ENCODE measurements at places on chromosomes 7 and 10.
A peak's percentile ranks its signal among the peaks of the same experiment; 100 is the strongest.

DNA sequence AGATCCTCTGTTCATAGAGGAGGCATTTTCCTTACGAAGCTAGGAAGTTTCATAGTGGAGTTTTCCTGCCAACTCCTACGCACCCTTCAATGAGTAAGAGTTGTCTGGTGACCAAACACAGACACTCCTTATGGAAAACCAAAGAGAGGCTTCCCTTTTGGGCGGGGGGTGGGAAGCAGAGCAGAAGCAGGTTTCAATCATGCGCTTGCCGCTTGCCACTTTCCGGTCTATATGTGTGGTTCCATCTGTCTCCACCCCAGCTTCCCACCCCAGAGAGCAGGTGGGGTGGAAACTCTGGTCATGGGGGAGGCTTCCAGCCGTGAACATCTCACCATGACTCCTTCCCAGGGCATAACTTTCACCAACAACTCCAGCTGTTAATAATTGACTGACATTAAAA is 68.8 kb upstream of the GRB10 start:
- no peaks in the 10 kb centered on the region for H3K4me1 ChIP-seq
- H3K4me3 ChIP-seq, result no peak overlapping the region
- H3K27ac ChIP-seq, result no peak overlapping the region
- no peak for DNase-seq
- no peaks in the 10 kb centered on the region for H3K36me3 ChIP-seq

DNA sequence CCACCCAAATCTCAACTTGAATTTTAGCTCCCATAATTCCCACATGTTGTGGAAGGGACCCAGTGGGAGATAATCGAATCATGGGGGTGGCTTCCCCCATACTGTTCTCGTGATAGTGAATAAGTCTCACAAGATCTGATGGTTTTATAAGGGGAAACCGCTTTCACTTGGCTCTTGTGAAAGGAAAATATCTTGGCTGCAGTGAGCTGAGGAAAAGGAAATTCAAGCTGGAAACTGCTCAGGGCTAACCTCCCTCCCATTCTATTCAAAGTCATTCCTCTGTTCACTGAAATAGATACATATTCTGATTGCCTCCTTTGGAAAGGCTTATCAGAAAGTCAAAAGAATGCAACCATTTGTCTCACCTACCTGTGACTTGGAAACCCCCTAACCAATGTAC is 15.8 kb downstream of the CYCS start:
- no peak overlapping the region for H3K4me3 ChIP-seq
- H3K36me3 ChIP-seq, result no peaks in the 10 kb centered on the region
- DNase-seq, result no peak

DNA sequence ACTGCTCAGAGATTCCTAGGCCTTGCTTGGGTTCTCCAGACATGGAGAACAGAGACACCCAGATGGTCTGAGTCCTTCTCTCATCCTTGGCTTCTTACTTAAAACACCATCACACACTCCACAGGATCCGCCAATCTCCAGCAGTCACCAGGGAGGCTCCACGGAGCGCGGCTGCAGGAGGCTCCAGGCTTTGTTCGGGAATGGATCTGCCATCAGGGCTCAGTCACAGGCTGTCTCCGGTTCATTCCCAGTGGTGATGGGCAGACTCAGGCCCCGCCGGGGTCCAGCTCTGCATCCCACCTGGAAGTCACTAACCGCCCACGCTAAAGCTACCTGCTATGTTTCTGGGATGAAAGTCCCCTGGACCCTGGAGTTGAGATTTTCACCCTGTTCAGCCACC is 312.9 kb downstream of the TCERG1L start:
- H3K4me3 ChIP-seq, result no peak overlapping the region
- H3K36me3 ChIP-seq, result no peaks in the 10 kb centered on the region
- H3K27me3 ChIP-seq, result no peaks in the 10 kb centered on the region
- no peaks in the 10 kb centered on the region for H3K4me1 ChIP-seq
- no peak overlapping the region for H3K27ac ChIP-seq

- no peaks in the 10 kb centered on the region for H3K36me3 ChIP-seq
- H3K27ac ChIP-seq, result no peak overlapping the region
- DNase-seq, result no peak
- no peak overlapping the region for H3K4me3 ChIP-seq
Measured at GRCh38 chr7:35185908-35186731, 67.8 kb downstream of the TBX20 start.

- no peak for DNase-seq
- H3K4me1 ChIP-seq, result peaks cover 15% of the 10 kb centered on the region
- H3K27ac ChIP-seq, result peak overlapping the region; percentile 33
- no peaks in the 10 kb centered on the region for H3K36me3 ChIP-seq
Measured at GRCh38 chr10:88271761-88272543, 311.2 kb downstream of the RNLS start.

DNA sequence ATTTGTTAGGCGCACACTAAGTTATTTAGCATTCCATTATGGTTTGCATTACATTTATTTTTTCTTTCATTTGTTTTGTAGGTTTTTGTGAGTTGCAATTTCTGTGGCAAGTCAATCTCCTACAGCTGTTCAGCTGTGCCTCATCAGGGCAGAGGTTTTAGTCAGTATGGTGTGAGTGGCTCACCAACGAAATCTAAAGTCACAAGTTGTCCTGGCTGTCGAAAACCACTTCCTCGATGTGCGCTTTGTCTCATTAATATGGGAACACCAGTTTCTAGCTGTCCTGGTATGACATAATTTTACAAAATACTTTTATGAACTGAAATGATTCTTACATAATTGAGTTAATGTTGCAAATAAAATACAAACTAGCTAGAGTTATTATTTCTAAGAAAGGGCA is 29.5 kb downstream of the MIOS start:
- no peaks in the 10 kb centered on the region for H3K4me1 ChIP-seq
- peaks cover 6% of the 10 kb centered on the region for H3K36me3 ChIP-seq
- H3K27me3 ChIP-seq, result no peaks in the 10 kb centered on the region
- no peak for DNase-seq
- H3K4me3 ChIP-seq, result no peak overlapping the region

DNA sequence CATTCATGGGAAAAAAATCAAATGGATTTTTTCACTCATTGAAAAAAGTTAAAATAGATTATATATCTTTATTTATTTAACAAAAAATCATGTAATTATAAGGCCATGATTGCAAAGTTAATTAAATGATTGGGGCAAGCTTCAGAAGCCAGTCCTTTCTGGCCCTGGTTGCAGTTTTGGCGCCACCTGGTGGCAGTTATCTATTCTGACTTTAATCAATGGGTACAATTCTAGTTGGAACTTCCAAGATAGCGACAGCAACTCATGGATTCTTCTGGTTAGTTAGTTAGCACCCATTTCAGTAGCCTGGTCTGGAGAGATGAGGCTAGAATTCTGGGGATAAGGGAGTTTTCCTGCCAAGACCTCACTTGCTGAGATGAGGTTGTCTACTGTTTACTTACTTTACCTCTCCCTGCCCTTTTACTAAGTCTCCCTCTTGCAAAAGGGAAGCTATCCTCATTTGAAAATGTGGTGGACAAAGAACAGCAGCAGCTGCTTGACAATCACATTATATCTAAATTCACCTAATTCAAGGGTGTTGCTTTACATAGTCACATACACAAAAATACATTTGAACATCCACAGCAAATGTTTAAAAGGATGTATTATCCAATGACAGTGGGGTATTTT is 42.3 kb downstream of the NOC3L start:
- DNase-seq, result no peak
- peaks cover 37% of the 10 kb centered on the region for H3K36me3 ChIP-seq
- no peaks in the 10 kb centered on the region for H3K27me3 ChIP-seq
- H3K4me1 ChIP-seq, result no peaks in the 10 kb centered on the region
- H3K27ac ChIP-seq, result no peak overlapping the region
- no peak overlapping the region for H3K4me3 ChIP-seq

- H3K36me3 ChIP-seq, result no peaks in the 10 kb centered on the region
- no peak overlapping the region for H3K27ac ChIP-seq
- no peaks in the 10 kb centered on the region for H3K4me1 ChIP-seq
- no peaks in the 10 kb centered on the region for H3K27me3 ChIP-seq
- no peak for DNase-seq
- no peak overlapping the region for H3K4me3 ChIP-seq
Measured at GRCh38 chr7:10790910-10791309, 182.8 kb upstream of the PHF14 start.

DNA sequence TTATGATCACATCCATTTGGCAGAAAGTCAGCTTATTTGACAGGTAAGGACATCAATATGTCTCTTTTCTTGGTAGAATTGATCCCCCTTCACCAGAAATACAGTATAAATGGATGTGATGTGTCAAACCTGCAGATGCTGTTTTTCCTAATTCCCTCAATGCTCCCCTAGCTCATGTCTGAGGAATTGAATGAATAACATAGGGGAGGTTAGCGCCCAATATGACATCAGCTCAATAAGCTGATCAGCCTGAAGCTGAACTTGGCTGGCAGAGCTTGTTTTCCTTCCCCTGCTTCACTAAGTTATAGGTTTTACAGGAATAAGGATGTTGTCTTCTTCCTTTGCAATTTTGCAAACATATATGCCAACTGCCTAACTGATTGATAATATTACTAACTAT is 132.5 kb downstream of the REEP3 start:
- no peaks in the 10 kb centered on the region for H3K4me1 ChIP-seq
- no peaks in the 10 kb centered on the region for H3K27me3 ChIP-seq
- no peak overlapping the region for H3K27ac ChIP-seq
- no peaks in the 10 kb centered on the region for H3K36me3 ChIP-seq
- no peak for DNase-seq
- no peak overlapping the region for H3K4me3 ChIP-seq

DNA sequence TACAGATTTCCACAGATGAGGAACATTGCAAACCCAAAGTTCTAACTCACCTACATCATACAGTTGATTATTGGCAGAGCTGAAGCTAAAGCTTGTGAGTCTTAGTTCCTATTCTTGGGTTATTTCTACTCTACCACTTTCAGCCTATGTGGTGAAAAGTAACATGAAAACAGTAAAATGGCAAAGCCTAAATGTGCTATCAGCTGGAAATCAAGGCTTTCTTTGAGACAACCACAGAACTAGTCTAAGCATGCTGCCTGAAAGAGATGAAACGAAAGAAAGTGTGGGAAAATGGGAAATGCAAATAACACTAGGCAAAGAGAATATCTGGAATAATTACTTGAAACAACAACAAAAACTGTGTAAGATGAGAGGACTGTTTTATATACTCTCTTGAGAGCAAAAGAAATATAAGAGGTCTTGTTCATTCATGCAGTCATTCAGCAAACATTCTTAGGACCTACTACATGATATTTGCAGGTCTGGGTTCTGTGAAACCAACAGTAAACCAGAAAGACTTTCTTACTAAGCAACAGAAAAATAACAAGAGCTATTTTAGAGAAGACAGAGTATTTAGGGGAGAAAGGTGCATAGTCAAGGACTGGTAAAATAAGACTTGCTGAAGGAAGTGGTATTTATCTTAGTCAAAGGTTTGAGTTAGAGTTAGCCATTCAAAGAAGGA is 437.1 kb downstream of the HTR7 start:
- no peaks in the 10 kb centered on the region for H3K27me3 ChIP-seq
- no peak overlapping the region for H3K27ac ChIP-seq
- H3K36me3 ChIP-seq, result no peaks in the 10 kb centered on the region
- no peak for DNase-seq
- no peaks in the 10 kb centered on the region for H3K4me1 ChIP-seq
- H3K4me3 ChIP-seq, result no peak overlapping the region

GRCh38 chr7:116969371-116969902 is 16.1 kb downstream of the ST7 start:
- H3K27ac ChIP-seq, result no peak overlapping the region
- no peaks in the 10 kb centered on the region for H3K36me3 ChIP-seq
- no peaks in the 10 kb centered on the region for H3K27me3 ChIP-seq
- H3K4me3 ChIP-seq, result no peak overlapping the region

- no peaks in the 10 kb centered on the region for H3K4me1 ChIP-seq
- no peak overlapping the region for H3K27ac ChIP-seq
- H3K36me3 ChIP-seq, result no peaks in the 10 kb centered on the region
- H3K27me3 ChIP-seq, result no peaks in the 10 kb centered on the region
- no peak overlapping the region for H3K4me3 ChIP-seq
Measured at GRCh38 chr10:34994565-34995142, 95.5 kb downstream of the CUL2 start.

- H3K27ac ChIP-seq, result no peak overlapping the region
- H3K36me3 ChIP-seq, result no peaks in the 10 kb centered on the region
- no peaks in the 10 kb centered on the region for H3K27me3 ChIP-seq
- H3K4me1 ChIP-seq, result no peaks in the 10 kb centered on the region
Measured at GRCh38 chr7:106203473-106203872, 81.3 kb downstream of the NAMPT start.

DNA sequence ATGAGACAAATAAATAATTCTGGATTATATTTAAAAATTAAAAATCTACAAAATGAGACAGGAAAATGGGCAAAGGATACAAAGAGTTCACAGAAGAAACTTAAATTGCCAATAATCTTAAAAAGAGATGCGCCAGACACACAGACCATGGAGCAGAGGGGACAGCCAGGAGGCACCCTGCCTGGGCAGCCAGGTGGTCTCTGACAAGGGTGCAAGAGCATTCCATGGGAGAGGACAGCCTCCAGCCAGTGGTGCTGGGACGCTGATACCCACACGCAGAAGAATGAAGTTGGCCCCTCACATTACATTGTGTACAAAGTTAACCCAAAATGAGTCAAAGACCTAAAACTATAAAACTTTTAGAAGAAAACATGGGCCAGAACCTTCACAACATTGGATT is 106.3 kb downstream of the NKX6-2 start:
- H3K4me3 ChIP-seq, result no peak overlapping the region
- DNase-seq, result no peak
- no peaks in the 10 kb centered on the region for H3K36me3 ChIP-seq
- H3K4me1 ChIP-seq, result peaks cover 1% of the 10 kb centered on the region
- no peak overlapping the region for H3K27ac ChIP-seq

- H3K36me3 ChIP-seq, result peaks cover 4% of the 10 kb centered on the region
- H3K27ac ChIP-seq, result peak overlapping the region; percentile 78
- H3K4me1 ChIP-seq, result peaks cover 45% of the 10 kb centered on the region
- peak overlapping the region; percentile 19 for H3K4me3 ChIP-seq
- DNase-seq, result no peak
Measured at GRCh38 chr7:47405921-47406800, 175.8 kb downstream of the TNS3 start.

DNA sequence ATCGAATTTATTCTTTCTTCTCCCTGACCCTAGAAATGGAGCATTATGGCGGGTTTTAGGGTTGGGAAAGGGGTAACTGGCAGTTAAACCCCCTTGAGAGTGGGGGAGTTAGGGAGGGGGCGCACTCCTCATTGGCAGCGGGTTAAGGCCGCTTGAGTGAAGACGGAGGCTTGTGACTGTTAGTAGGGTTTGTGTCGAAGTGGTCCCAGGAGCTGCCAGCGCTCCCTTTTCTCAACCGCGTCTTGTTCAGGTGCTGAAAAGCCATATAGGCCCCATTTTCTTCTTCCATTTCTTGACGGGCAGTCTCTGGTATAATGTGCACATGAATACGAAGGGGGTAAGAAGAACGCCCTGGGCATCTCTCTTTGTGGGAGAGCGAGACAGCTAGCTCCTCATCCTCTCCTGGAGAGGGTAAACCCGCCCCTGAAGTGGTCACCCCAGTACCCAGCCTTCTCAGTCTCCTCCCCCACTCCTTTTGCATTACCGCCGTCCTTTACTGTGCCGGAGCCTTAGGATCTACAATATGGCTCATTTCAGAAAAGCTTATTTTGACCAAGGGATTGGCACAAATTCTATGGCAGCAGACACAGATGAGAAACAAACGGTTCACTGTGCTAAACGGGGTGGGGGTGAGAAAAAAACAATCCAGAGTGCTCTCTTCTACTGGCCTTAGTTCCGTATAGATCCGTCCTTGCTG is 836 bp downstream of the KMT2E start:
- no peaks in the 10 kb centered on the region for H3K36me3 ChIP-seq
- H3K4me1 ChIP-seq, result peaks cover 11% of the 10 kb centered on the region
- peak overlapping the region; percentile 95 for H3K4me3 ChIP-seq
- no peaks in the 10 kb centered on the region for H3K27me3 ChIP-seq
- no peak for DNase-seq
- peak overlapping the region; percentile 99 for H3K27ac ChIP-seq

- H3K4me1 ChIP-seq, result no peaks in the 10 kb centered on the region
- H3K36me3 ChIP-seq, result no peaks in the 10 kb centered on the region
- H3K27ac ChIP-seq, result no peak overlapping the region
- H3K4me3 ChIP-seq, result no peak overlapping the region
- no peak for DNase-seq
Measured at GRCh38 chr7:69173846-69174245, 424.4 kb upstream of the AUTS2 start.

All from esophagus squamous epithelium (tissue), 5 donors.